Osteoblast (primary cell): ENCODE measurements at places on chromosomes 16 and 17. TPM values are rescaled to one million over a fixed set of nuclear protein-coding genes. Genes with fewer than 3 reads are reported as not detected.

Gene CAVIN1
- 861 and 988 TPM in 2 replicates for total RNA-seq

Gene MT1X
- 81.4 and 86.0 TPM in 2 replicates for total RNA-seq

Gene CDYL2
- total RNA-seq: 8.3 and 8.8 TPM in 2 replicates

Gene SOST
- total RNA-seq: not detected in 2 replicates

Gene KRT25
- total RNA-seq: not detected in 2 replicates

DNA sequence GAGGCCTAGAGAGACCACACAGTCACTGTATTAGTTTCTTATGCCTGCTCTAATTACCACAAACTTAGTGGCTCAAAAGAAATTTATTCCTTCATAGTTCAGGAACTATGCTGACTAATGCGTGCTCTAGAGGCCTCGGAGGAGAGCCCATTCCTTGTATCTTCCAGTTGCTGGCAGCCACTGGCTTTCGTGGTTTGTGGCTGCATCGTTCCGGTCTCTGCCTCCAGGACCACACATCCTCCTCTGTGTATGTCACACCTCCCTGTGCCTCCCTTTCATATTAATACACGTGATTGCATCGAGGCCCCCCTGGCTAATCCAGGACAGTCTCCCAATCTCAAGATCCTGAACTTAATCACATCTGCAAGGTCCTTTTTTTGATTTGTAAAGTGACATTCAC is 16.9 kb upstream of the MYLK3 start:
- H3K36me3 ChIP-seq: no peaks in the 10 kb centered on the region
- H3K27me3 ChIP-seq: peaks cover 12% of the 10 kb centered on the region
- no peak overlapping the region for H3K4me3 ChIP-seq
- H3K4me1 ChIP-seq: no peaks in the 10 kb centered on the region
- DNase-seq: no peak

DNA sequence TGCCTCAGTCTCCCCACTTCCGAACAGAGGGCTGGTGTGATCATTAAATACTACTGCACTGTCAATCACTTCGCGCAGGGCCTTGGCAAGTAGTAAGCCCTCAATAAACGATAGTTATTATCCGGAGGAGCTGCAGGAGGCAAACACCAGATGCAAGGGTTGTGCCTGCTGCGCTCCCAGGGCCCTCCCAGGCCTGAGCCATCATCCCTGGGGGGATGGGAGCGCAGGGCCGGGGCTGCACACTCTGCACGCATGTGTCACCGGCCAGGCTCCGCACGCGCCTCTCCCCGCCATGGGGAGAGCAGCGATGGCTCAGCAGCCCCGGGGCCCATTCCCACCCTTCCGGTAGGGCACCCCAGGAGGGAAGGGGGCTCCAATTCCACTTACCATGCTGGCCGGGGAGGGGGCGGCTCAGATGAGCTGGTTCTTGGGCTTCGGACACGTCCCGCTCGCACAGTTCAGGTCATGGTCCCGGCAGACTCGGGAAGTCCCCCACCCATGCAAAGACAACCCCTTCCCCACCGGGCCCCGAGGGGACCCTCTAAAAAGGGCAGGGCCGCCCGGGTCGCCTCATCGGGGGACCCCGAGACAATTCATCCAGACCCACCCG is 681 bp downstream of the XPO6 start:
- peaks cover 33% of the 10 kb centered on the region for H3K36me3 ChIP-seq
- peaks cover 17% of the 10 kb centered on the region for H3K4me1 ChIP-seq
- H3K27me3 ChIP-seq: no peaks in the 10 kb centered on the region
- peak overlapping the region; percentile 82 for H3K27ac ChIP-seq
- H3K4me3 ChIP-seq: peak overlapping the region; percentile 81

DNA sequence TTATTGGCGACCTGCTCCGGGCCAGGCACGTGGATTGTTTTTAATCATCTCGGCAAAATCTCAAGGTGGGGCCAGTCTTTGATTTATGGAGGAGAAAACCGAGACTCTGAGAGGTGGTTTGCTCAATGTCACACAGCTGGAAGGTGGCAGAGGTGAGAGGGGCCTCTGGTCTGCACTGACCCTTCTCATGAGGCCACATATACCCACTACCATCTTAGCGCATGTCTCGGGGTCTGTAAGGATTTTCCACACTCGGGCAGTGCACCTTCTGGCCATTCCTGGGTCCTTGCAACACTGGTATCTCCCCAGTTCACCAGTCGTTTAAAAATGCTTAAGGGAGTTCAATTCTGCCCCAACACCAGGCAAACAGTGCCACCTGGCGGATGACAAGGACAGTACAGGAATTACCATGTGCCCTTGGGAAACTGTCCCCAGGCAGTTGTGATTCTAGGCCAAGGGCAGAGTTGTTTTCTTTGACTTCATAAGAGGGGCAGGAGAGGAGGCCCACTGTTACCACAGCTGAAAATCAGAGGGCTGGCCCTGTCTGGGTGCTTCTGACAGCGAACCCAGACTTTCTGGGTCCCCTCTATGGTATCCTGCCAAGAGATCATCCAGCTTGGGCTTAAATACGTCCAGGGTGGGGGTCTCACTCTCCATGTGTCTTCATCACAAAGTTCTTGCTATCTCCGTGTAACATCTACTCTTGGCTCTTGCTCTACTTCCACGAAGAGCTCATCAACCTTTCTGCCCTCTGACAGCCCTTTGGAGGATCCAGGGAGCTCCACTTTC is 39.4 kb upstream of the RAI1 start:
- H3K36me3 ChIP-seq: no peaks in the 10 kb centered on the region
- no peak overlapping the region for H3K4me3 ChIP-seq
- peak; percentile 92 for DNase-seq
- no peaks in the 10 kb centered on the region for H3K4me1 ChIP-seq
- no peaks in the 10 kb centered on the region for H3K27me3 ChIP-seq

GRCh38 chr17:79125503-79125902 is 50.9 kb downstream of the ENGASE start:
- no peaks in the 10 kb centered on the region for H3K36me3 ChIP-seq
- H3K27me3 ChIP-seq: peaks cover 35% of the 10 kb centered on the region
- no peak overlapping the region for H3K27ac ChIP-seq
- no peaks in the 10 kb centered on the region for H3K4me1 ChIP-seq
- no peak for DNase-seq

GRCh38 chr17:54916721-54917120 is 16.1 kb downstream of the TOM1L1 start:
- H3K4me3 ChIP-seq: no peak overlapping the region
- no peaks in the 10 kb centered on the region for H3K4me1 ChIP-seq
- no peaks in the 10 kb centered on the region for H3K27me3 ChIP-seq

- peak overlapping the region; percentile 78 for H3K4me3 ChIP-seq
- DNase-seq: peak; percentile 100
- H3K4me1 ChIP-seq: peaks cover 33% of the 10 kb centered on the region
- peaks cover 22% of the 10 kb centered on the region for H3K36me3 ChIP-seq
Measured at GRCh38 chr16:67277294-67277998, 1.9 kb upstream of the PLEKHG4 start.

DNA sequence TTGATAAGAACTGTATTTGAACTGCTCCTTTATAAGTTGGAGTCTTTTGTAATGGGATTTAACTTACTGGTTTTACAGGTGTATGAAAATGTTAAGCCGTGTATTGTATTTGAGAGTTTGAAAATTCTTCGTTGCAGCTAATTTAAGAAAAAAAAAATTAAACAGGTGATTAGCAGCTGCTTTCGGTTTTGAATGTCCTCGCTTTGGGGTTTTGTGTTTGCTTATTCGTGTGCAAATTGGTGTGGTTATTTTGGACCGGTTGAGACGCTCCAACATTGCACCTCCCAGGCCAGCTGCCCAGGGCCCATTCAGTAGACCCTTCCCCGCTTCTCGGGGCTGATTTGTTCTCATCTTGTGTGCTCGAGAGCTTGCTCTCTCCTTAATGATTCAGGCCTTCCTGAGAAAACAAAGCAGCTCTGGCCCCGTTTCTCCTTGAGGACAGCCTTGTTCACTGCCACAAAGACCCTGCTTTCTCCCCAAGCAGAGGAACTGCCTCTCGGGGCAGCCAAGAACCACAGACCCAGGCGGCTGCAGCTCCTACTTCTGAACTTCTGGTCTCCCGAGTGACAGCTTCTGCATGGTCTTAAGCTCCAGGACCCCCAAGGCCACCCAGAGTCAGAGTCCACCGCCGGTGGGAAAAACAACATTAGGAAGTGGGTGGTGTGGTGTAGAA is 100.5 kb downstream of the MSI2 start:
- no peaks in the 10 kb centered on the region for H3K4me1 ChIP-seq
- H3K36me3 ChIP-seq: no peaks in the 10 kb centered on the region
- no peak overlapping the region for H3K4me3 ChIP-seq

- DNase-seq: no peak
- no peak overlapping the region for H3K4me3 ChIP-seq
- no peak overlapping the region for H3K27ac ChIP-seq
- H3K27me3 ChIP-seq: no peaks in the 10 kb centered on the region
- H3K36me3 ChIP-seq: no peaks in the 10 kb centered on the region
Measured at GRCh38 chr16:1832838-1833454, 5.9 kb downstream of the FAHD1 start.

GRCh38 chr16:3098459-3099394 is at the start of gene ZSCAN10:
TSS of gene ZSCAN10 (minus strand) at chr16:3099294. CDS start at chr16:3092937, 6,357 bp downstream.
- peaks cover 6% of the 10 kb centered on the region for H3K4me1 ChIP-seq
- peaks cover 13% of the 10 kb centered on the region for H3K27me3 ChIP-seq
- peak within 1 kb of the TSS; percentile 55 for H3K4me3 ChIP-seq
- no peak within 1 kb of the TSS for H3K27ac ChIP-seq
- no peaks in the 10 kb centered on the region for H3K36me3 ChIP-seq

- no peak for DNase-seq
- H3K4me1 ChIP-seq: no peaks in the 10 kb centered on the region
- H3K4me3 ChIP-seq: no peak overlapping the region
- no peak overlapping the region for H3K27ac ChIP-seq
Measured at GRCh38 chr16:59067205-59067604, 333.1 kb upstream of the GOT2 start.

GRCh38 chr17:22692066-22692805 is 999.9 kb downstream of the KCNJ18 start:
- H3K4me3 ChIP-seq: no peak overlapping the region
- no peaks in the 10 kb centered on the region for H3K4me1 ChIP-seq
- no peaks in the 10 kb centered on the region for H3K27me3 ChIP-seq
- no peaks in the 10 kb centered on the region for H3K36me3 ChIP-seq

DNA sequence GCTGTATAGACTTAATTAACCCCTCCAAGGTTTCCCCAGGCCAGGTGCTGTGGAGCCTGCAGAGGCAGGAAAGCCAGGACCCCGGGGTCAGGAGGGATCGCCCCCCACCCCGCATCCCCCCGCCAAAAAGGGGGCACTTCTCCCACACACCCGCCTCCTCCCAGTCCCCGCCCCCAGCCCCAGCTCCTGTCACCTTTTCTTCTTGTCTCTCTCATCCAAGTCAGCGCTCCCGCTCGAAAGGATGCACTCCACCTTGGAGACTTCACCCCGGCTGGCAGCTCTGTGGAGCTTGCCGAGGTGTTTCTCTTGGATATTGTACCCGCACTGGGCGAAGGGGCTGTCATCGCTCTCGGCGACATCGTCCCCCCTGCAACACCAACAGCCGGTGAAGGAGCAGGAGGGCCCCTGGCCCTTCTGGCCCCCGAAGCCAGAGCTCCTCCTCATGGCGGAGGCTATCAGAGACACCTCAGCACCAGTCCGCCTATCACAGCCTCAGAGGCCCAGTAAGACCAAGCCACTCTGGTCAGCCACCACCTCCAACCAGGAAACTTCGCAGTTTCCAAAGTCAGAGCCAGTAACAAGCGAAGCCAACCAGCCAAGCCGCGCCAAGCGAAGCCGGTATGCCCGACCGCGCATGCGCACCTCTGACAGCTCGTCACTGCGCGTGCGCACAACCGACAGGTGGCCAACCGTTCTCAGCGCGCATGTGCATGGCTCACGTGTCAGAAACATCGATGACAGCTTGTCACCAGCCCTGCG is 52.5 kb downstream of the SHCBP1 start:
- H3K4me3 ChIP-seq: no peak overlapping the region
- H3K4me1 ChIP-seq: peaks cover 4% of the 10 kb centered on the region
- no peaks in the 10 kb centered on the region for H3K27me3 ChIP-seq
- no peaks in the 10 kb centered on the region for H3K36me3 ChIP-seq
- no peak for DNase-seq

DNA sequence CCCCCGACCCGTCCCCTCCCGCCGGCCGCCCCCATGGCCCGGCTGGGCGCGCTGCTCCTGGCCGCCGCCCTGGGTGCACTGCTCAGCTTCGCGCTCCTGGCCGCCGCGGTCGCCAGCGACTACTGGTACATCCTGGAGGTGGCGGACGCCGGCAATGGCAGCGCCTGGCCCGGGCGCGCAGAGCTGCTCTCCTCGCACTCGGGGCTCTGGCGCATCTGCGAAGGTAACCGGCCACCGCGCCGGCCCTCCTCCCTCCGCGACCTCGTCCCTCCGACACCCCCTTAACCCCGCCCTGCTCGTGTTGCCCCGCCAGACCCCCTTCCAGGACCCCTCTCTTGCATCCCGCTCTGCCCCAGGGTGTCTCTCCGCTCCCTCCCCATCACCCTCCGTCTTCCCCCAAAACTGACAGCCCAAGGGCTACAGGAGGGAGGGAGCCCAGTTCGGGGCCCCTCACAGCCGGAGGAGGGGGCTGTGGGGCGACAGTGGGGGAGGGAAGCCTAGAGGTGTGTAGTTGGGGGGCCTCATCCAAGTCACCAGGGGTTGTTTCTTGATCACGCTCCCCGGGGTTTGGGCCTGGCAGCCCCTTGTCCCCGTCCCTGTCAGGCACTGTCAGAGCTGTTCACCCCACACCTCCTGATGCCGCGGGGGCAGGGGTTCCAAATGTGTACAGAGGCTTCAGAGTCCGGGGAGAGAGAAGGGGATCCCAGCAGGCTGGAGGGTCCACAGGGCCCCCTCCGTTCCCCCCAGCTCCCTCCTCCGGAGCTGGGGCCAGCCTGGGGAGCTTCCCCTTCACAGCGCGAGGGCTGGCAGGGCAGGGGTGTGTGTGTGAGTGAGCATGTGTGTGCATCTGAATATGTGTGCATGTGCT is 794 bp downstream of the TMEM235 start:
- no peaks in the 10 kb centered on the region for H3K36me3 ChIP-seq
- no peaks in the 10 kb centered on the region for H3K4me1 ChIP-seq
- H3K27me3 ChIP-seq: peaks cover 28% of the 10 kb centered on the region
- peak; percentile 87 for DNase-seq
- no peak overlapping the region for H3K4me3 ChIP-seq
- no peak overlapping the region for H3K27ac ChIP-seq

GRCh38 chr17:48626245-48627117 is at the start of gene HOXB9:
TSS of gene HOXB9 (minus strand) at chr17:48626358. CDS start at chr17:48626269, 89 bp downstream.
- H3K27ac ChIP-seq: no peak within 1 kb of the TSS
- no peaks in the 10 kb centered on the region for H3K36me3 ChIP-seq
- H3K27me3 ChIP-seq: peaks cover 98% of the 10 kb centered on the region
- H3K4me3 ChIP-seq: no peak within 1 kb of the TSS

- H3K4me3 ChIP-seq: no peak overlapping the region
- H3K27ac ChIP-seq: peak overlapping the region; percentile 12
- H3K36me3 ChIP-seq: no peaks in the 10 kb centered on the region
- H3K4me1 ChIP-seq: peaks cover 17% of the 10 kb centered on the region
- DNase-seq: peak; percentile 91
Measured at GRCh38 chr17:47999582-47999981, 28.7 kb downstream of the CDK5RAP3 start.
